K562 (cell line): ENCODE measurements at places on chromosomes 11 and 22. TPM values are rescaled to one million over a fixed set of nuclear protein-coding genes. Genes with fewer than 3 reads are reported as not detected.

OR5L1 gene
- total RNA-seq, result not detected in 2 replicates

SLC22A8 gene
- total RNA-seq, result not detected in 2 replicates

CHRDL2 gene
- total RNA-seq, result 0.20 TPM in 1 of 2 replicates, not detected in the other

SPDYC gene
- 15.1 and 15.9 TPM in 2 replicates for total RNA-seq

CPT1A gene
- total RNA-seq, result 29.1 and 30.9 TPM in 2 replicates

UPB1 gene
- 0.07 TPM in 1 of 2 replicates, not detected in the other for total RNA-seq

MED19 gene
- total RNA-seq, result 13.7 and 14.0 TPM in 2 replicates

CST6 gene
- not detected in 2 replicates for total RNA-seq

ALDH3B2 gene
- total RNA-seq, result not detected in 2 replicates

TOM1 gene
- total RNA-seq, result 12.6 and 13.7 TPM in 2 replicates

C11orf52 gene
- 0.29 and 0.69 TPM in 2 replicates for total RNA-seq

DDX25 gene
- not detected in 2 replicates for total RNA-seq

SYCE3 gene
- not detected in 2 replicates for total RNA-seq

WNT7B gene
- not detected in 2 replicates for total RNA-seq

GGTLC3 gene
- total RNA-seq, result not detected in 2 replicates

RASL10A gene
- total RNA-seq, result 0.49 and 0.60 TPM in 2 replicates

PKDREJ gene
- not detected in 2 replicates for total RNA-seq

IL18BP gene
- 5.2 and 9.4 TPM in 2 replicates for total RNA-seq

GUCY1A2 gene
- not detected in 2 replicates for total RNA-seq

FAM111B gene
- 0.13 TPM in 1 of 2 replicates, not detected in the other for total RNA-seq

VPS37C gene
- total RNA-seq, result 23.9 and 29.8 TPM in 2 replicates

SHISAL1 gene
- not detected in 2 replicates for total RNA-seq

MAPK12 gene
- total RNA-seq, result 68.4 and 69.1 TPM in 2 replicates

CCDC87 gene
- total RNA-seq, result 0.40 and 0.44 TPM in 2 replicates

CCDC157 gene
- total RNA-seq, result 0.80 and 0.85 TPM in 2 replicates

OR52I1 gene
- total RNA-seq, result not detected in 2 replicates

TMEM121B gene
- 0.07 TPM in 2 replicates for total RNA-seq

OR51B4 gene
- 43.8 and 48.2 TPM in 2 replicates for total RNA-seq

ARHGAP8 gene
- total RNA-seq, result 1.5 and 2.2 TPM in 2 replicates

HBE1 gene
- 1,978 and 2,119 TPM in 2 replicates for total RNA-seq

RBMXL2 gene
- total RNA-seq, result 0.24 and 0.25 TPM in 2 replicates

PARVA gene
- 0.11 and 0.20 TPM in 2 replicates for total RNA-seq

MYEOV gene
- total RNA-seq, result 77.7 and 92.3 TPM in 2 replicates

ZP1 gene
- total RNA-seq, result not detected in 2 replicates

RIMBP3B gene
- total RNA-seq, result 0.55 and 0.78 TPM in 2 replicates

ADM2 gene
- total RNA-seq, result 3.4 and 5.1 TPM in 2 replicates

YPEL1 gene
- 0.53 and 0.54 TPM in 2 replicates for total RNA-seq

OR6T1 gene
- total RNA-seq, result not detected in 2 replicates

OR4D5 gene
- not detected in 2 replicates for total RNA-seq

WNT11 gene
- total RNA-seq, result 0.09 TPM in 1 of 2 replicates, not detected in the other
